Left lobe of liver (tissue), 2 donors: ENCODE measurements at places on chromosomes 12 and 14. TPM values are rescaled to one million over a fixed set of nuclear protein-coding genes. Genes with fewer than 3 reads are reported as not detected.

The ZNF384 gene
- total RNA-seq, result 20.3 TPM

The HSP90B1 gene
- 617 TPM for total RNA-seq

The MIA2 gene
- 83.9 TPM for total RNA-seq

The ARL6IP4 gene
- 122 TPM for total RNA-seq

The CPM gene
- total RNA-seq, result 45.2 TPM

The CLEC9A gene
- not detected for total RNA-seq

The PIWIL1 gene
- total RNA-seq, result not detected

The MAPKAPK5 gene
- 19.3 TPM for total RNA-seq

The KIF26A gene
- total RNA-seq, result 1.3 TPM

The SOAT2 gene
- 0.25 TPM for total RNA-seq

The CD69 gene
- 0.53 TPM for total RNA-seq

The KLRC2 gene
- not detected for total RNA-seq

The ZNF664 gene
- 44.5 TPM for total RNA-seq

The CCDC60 gene
- total RNA-seq, result not detected

The OTX2 gene
- total RNA-seq, result not detected

The PPTC7 gene
- total RNA-seq, result 12.7 TPM

The SMCO3 gene
- 0.53 TPM for total RNA-seq

The NKX2-1 gene
- total RNA-seq, result 0.10 TPM

The RPS29 gene
- 469 TPM for total RNA-seq

The TEX52 gene
- not detected for total RNA-seq
